ENCODE measurements at places on chromosomes 5 and 9. TPM values are rescaled to one million over a fixed set of nuclear protein-coding genes. Genes with fewer than 3 reads are reported as not detected.

DNA sequence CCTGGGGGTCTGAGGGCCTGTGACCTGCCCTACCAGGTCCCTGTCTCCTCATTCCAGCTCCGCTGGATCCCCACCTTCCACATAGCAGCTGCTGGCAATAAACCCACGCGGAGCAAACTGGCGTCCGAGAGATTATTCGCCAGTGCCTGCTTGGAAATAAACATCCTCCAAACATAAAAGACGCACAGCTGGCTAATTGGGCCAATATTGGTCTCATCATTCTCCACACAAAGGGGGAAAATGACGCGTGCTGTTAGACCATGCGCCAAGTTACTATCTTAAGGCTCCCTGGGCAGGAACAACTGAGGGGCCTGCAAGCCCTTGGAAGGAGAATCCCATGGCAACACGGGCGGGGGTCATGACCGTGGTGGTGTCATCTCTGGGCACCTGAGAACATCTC lies 73.3 kb upstream of the SARDH start:
- DNase-seq = no peak

DNA sequence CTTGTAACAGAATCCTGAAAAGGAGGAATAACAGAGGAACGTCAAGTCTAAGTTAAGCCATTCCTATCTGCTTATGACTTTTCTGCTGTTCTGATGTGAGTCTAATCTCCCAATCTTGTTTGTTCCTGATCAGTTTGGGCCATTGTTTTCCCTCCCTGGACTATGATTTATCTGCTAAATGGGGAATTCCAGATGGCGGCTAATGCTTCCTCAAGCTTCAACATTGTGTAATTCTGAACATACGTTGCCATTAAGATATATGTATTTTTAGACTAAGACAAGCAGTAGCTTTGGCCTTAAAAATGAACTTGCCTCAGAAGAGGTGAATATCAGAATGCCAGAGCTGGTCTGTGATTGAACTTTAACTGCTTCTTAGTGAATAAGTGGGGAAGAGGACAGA lies 142.7 kb downstream of the PRKACG start:
- DNase-seq = no peak

DNA sequence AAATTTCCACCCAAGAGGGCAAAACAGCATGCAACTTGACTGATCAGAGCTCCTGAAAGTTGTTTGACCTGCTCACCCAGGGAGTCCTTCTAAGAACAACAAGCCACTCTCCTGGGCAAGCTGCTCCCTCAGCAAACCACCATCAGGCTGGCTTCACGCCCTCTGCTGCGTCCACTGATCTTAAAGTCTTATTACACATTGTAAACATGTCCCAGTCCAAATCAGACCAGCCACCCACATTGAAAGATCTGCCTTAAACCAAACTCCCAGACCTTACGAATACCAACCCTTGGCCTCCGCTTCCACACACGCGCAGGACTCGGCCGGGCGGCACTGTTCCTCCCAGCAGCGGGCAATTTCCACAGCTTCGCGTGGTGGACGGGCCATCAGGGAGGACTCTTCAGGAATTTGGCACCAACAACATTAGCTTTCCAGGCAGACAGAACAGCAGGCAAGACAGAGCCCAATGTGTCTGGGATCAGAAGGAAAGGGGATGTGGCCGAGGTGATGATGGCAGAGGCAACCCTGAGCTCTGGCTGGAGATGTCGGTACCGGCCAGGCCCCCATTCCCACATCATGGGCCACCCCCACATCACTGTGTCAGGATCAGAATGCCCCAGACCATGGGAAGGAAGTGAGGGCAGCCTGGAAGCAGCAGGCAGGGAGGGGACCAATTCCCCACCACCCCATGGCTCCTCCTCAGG lies 56.8 kb downstream of the SEMA4D start:
- DNase-seq = no peak

DNA sequence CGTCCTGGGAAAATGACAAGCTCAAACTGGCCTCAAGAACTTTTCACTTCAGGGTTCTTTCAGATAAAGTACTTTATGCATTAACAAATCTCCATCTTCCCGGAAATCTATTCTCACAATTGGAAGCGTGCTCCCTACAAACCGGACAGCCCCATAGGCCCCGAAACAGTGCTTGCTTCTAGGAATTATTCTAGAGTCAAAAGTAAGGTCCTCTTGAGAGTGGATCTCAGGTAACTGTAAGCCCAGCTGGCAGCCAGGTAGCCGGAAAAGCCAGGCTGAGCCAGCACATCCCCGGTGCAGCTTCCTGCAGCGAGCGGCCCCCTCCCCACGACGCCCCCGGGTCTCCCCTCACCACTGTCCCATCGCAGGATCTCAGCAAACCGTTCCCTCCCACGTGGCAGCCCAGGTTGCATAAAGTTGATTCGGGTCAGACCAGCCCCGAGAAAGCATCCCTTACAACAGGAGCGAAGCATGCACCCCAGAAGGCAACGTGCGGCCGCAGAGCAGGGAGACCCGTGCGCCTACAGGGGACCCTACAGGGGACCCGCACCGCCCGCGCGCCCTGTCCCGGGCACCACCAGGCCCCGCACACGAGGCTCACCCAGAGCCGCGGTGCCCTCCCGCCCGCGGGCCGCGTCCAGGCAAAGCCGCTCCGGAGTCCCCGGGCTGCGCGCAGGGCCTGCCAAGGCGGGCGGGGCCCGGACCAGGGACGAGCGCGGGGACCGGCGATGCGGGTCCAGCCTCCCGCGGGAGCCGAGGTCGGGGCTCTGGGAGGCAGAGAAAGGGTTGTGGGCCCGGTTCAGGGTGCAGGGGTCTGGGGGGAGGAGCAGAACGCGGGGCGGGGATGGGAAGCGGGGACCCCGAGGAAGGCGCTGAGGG lies 920 bp downstream of the LPCAT1 start:
- DNase-seq = peak; percentile 90

DNA sequence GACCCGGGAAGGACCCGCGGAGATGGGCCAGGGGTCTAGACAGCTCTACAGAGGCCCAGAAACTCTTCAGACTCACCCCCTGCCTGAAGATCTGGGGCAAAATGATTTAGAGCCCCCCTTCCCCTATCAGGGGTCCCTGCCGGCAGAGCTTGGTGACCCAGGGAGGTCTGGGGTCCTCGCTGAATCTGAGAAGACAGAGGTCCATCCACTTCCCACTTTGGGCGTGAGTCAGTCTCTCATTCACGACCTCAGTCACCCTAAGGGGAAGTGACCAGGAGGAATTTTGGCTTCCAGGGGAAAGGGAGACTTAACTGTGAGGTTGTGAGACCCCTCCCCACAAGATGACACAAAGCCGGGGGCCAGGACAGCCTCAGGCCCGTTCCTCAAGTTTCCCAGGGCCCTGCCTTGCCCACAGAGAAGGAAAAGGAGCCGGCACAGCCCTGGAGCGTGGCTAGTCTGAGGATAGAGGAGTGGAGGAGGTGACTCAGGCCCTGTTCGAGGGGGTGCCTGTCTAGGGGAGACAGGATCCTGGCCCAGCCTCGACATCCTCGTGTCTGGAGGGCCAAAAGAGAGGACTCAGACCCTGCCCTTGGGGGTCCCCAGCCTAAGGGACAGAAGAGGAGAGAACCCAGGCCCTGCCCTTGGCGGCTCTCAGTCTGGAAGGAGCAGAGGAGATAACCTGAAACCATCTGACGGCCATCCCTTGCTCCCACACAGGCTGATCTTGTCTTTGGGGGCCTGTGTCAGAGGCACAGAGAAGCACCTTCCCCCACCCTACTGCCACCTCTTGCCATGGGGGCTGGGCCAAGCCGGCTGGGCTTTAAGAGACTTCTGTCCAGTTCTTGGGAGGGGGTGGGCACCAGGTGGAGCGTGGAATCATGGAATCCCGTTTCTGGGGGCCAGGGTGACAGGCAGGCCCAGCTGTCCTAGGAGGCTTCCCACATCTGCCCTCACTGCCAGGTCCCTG lies 889 bp downstream of the PDLIM4 start:
- DNase-seq = peak; percentile 96

GRCh38 chr9:6896562-6896961 lies 138.8 kb downstream of the KDM4C start:
- DNase-seq = no peak

GRCh38 chr5:6905423-6905822 lies 192.2 kb downstream of the TENT4A start:
- no peak for DNase-seq

PSAT1 gene
- total RNA-seq = 175 TPM

SCGB3A2 gene
- not detected for total RNA-seq

CCDC171 gene
- total RNA-seq = 5.8 TPM

Measured in osteoblast (primary cell).